ENCODE measurements at places on chromosomes 6 and 20.

GRCh38 chr6:38612143-38612965, 27.4 kb downstream of the BTBD9 start:
- no peak for DNase-seq

GRCh38 chr6:13511913-13512717, 24.7 kb upstream of the GFOD1 start:
- no peak for DNase-seq

DNA sequence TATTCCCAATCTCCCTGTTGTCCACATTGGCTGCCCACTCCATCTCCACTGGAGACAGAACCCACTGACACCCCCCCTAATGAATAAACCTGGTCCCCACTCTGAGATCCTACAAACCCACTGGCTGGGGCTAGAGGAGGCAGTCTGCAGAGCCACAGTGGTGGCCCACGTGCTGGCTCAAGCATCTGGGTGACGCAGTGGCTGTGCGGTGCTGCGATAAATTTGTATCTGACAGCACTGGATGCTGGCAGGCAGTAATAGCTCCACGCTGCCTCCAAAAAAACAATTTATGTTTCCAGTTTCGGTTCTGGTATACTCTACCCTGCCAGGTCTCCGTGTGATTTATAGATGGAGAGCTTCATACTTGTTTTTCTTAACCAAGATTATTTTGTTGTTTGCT, 87.1 kb upstream of the SYNDIG1 start:
- DNase-seq: no peak

GRCh38 chr6:133130863-133131262, 110.3 kb upstream of the EYA4 start:
- DNase-seq: no peak

DNA sequence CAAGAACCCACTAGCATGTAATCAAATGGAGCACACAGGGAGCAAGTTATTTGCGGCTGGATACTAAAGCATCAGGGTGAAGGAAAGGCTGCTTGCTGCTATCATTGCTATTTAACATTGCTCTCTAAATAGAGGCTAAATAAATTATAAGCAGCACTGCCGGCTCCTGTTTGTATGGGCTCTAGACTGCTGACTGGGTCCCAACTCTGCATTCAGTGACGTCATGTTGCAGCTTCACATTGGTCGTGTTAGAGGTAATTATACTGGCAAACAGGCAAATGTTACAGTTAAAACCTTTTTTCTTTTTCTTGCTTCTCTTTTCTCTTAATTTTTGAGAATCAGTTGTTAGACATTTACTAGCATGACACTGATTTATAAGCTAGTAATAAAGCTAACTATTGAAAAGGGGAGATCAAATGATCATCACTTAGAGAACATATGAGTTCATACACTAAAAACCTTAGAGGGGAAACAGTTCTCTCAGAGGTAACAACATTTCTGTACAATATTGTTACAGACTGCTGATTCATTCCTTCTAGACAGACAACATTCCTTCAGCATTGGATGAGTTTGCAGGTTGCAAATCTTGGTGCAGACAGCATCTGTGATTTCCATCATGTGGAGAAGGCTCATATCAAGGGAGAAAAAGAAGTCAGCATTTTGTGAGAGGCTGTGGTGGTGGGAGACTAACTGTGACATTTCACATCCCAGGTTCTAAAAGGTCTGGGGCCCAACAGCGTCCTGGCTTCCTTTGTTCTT, 15.9 kb downstream of the RFPL4B start:
- no peak for DNase-seq

DNA sequence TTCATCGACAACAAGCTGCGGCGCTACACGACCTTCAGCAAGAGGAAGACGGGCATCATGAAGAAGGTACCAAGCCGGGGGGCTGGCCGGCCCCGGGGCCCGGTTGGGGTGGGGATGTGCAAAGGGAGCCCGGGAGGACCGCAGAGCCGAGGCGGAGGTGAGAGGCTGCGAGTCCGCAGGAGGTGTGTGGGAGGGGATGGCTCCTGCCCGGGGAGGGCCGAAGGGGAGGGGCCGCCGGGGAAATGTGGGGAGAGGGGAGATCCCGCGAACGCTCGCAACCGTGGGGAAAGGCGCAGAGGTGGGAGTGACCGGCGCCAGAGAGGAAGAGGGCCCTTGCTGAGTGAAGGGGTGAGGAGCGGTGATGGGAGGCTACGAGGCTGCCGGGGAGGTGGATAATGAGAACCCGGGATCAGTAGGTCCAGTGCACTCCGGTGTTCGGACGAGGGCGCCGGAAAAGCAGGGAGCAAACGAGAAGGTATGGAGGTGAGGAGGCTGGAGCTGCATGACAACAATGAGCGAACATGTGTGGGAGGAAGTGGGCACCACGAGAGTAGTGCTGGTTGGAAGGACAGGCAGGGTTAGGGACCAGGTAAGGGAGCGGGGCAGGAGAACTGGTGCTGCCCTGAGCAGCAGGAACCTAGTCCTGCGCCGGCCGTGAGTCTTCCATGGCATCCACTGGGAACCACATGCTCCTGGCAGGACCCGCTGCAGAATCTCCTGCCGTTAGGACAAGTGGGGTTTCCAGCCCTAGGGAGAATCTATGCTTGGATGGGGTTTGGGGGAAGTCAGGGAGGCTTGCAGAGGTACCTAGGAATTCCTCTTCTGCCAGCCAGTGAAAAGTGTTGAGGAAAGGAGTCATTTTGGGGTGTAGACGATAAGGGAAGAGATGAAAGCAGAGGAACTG, 1.3 kb downstream of the SRF start:
- peak; percentile 21 for DNase-seq

- no peak for DNase-seq
Measured at GRCh38 chr6:18427296-18427695, 40.1 kb downstream of the RNF144B start.

DNA sequence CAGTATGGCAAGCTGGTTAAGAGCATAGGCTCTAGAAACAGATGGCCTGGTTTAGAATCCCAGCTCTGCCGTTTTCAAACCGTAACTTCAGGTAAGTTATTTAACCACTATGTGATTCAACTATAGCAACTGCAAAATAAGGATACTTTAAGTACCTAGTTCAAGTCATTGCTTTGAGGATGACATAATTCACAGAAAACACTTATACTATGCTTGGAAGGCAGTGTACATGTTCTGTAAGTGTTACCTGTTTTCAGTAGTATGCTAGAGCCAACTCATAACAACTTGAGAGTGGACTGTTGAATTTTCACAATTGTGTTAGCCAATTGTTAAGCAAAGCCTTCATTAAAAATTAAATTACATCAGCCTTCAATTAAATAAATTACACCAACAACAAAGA, 134.8 kb upstream of the BEND6 start:
- no peak for DNase-seq

- no peak for DNase-seq
Measured at GRCh38 chr6:40438246-40438887, 148.8 kb downstream of the LRFN2 start.

- no peak for DNase-seq
Measured at GRCh38 chr6:21611485-21611884, 17.9 kb downstream of the SOX4 start.

DNA sequence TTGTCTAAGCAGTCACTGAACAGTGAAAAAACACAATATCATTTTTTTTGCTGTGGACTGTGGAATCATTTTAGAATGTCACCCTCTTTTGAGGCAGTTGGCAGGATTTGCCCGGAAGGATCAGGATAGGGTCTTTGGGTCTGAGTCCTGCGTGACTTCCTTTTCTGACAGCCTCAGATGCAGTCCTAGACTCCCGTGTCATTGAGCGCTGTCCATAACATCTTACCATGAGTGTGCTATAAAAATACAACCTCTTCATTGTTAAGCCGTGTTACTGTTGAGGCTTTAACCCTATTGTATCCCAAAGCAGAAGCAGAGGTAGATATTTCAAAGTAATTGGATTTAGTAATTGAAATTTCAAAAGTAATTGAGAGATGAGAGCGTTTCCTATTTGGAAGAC, 30.6 kb downstream of the ARID1B start:
- no peak for DNase-seq

DNA sequence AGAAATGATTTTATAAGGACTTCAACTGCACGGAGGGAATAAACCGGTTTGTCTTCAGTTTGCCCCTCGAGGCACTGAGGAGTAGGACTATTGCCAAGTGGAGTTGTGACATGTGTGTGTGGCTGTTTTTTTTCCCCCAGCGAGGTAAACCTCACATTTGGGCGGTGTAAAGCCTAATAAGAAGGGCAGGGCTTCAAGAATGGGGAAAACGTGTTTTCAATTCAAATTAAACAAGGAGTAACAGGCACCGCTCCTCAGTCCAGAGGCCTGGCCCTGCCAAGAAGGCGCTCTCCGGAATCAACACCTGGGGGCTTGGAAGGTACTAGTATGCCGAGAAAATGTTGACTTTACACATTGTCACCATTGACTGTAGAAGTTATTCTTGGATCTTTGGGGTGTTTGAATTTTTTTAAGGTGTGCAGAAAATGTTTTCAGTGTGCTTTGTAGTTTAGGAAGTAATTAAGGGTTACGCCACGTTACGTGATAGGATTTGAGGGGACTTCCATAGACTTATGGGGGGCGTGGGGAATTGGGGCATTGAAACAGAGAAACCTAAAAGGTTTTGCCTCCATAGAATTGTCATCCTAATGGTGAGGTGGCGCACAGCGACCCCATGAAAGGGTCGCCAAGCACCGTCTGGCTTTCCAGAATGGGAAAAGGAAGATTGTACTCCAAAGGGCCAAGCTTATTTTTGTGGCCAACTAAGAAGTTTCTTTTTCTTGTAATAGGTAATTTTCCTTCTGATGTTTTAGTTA, 791 bp downstream of the ADGRG6 start:
- no peak for DNase-seq

Measured in activated CD4-positive, CD25-positive, alpha-beta regulatory T cell (primary cell).